ENCODE measurements at places on chromosomes 4 and X.

DNA sequence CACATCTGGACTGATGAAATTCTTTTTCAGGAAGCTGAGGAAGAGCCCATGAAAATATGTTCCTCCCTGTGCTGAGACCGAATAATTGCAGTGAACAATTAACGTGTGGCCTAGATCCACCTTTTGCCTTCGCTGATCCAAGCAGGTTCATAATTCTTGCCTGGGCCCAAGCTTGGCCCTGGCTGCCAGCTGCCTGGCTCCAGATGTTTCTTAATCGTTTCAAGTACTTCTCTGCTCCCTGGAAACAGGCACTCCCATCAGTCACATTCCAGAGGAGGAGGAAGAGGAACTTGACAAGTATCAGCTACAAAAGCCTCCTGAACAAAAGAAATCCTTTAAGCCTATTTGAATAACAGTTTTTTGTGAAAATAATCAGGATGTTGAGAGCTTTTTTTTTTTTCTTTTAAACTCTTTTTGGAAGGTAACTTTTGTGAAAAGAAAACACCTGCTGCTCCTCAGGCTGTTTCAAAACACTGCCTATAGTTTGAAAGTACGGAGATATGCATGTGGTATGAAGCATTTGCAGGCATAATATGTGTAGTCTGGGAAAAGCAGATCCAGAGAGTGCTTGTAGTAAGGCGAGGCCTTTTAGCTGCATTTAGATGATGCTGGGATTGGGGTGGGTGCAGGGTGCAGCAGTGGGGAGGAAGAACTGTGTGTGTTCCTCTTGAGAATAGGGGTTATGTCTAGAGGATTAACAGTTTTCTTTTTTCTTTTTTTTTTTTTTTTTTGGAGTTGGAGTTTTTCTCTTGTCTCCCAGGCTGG is 154.4 kb downstream of the PTTG2 start:
- no peak for DNase-seq

GRCh38 chr4:128630871-128631270 is 178.6 kb upstream of the JADE1 start:
- no peak for DNase-seq

DNA sequence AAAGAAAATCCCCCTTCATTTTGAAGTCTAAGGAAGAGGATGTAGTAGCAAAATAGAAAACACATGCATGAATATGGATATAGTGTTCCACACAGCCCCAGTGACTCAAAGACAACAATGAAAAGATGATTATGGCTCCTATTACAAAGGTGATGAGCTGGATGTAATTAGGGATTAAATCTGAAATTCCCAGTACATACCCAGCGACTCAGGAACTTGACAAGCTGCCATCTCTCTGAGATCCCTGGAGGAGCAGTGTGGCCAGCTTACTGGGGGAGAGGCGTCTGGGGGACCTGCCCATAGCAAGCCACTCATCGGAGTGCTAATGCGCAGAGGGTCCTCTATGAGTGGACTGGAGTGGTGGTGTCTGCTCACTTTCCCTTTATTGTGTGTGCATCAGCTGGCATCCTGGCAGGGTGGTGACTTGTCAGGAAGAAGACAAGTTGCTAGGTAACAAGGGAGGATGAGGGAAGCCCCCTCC is 42.7 kb upstream of the MGST2 start:
- DNase-seq = no peak

DNA sequence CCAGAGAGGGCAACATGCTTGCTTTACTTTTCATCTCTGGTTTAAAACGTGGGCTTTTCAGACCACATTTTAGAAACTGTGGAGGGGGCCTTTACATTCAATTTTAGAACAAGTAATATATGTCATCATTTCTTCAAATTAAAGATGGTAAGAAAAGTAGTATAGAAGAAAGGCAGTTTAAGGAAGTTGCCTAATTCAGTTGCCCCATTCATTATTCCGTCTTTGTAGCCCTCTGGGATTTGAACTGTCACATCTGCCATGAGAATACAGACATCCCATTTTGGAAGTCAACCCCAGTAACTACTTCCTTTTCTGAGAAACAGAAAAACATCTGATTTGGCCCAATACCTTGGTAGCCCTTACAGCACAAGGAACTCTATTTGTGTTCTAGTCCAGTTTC is 61.2 kb downstream of the PASD1 start:
- DNase-seq = no peak

- no peak for DNase-seq
Measured at GRCh38 chr4:123813901-123814300, 417.3 kb downstream of the SPRY1 start.

DNA sequence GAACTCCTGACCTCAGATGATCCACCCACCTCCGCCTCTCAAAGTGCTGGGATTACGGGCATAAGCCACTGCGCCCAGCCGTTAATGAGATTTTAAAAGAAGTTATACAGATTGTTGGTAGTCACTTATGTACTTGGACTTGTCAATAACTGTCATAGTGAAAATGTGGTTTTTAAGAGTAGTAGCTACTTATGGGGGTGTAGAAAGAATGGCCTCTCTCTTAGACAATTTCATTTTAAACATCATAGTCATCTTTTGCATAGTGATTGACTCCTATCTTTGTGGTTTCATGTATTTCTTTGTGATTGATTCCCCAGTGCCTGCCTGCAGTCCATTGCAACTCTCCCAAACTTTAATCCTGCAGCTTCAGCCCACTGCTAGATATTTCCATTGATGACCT is 17.4 kb downstream of the FAM199X start:
- no peak for DNase-seq

DNA sequence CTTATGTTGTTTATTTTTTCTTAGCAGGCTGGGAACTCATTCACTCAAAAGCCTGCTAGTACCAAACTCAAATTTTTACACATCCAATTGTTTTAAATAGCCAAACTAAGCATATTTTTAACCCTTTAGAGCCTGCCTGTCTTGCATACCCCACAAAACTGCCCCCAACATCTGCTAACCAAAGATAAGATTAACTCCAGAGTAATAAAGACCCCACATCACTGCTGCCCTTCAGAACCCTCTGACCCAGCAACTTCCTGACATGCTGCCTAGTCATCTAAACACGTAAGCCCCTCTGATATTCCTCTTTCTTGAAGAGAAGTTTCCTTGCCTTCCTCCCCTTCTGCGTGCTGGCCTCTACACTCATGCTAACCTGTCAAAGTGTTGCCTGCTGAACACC is 60.7 kb upstream of the ASB12 start:
- DNase-seq = no peak

GRCh38 chr4:141464366-141464765 is 172.0 kb upstream of the IL15 start:
- DNase-seq = no peak

GRCh38 chr4:10180927-10181744 is 64.5 kb upstream of the WDR1 start:
- DNase-seq = no peak

All from NCI-H526 (cell line).